DMS 273 treated with DMSO at 0.1 percent for 48 hours (cell line): ENCODE measurements at places on chromosomes 7 and 10.

- DNase-seq, result no peak
Observed at GRCh38 chr7:38451840-38452239, 178.4 kb upstream of the TARP start.

- no peak for DNase-seq
Observed at GRCh38 chr7:70553364-70553763, 578.6 kb upstream of the GALNT17 start.

GRCh38 chr10:47240173-47240572 is 59.8 kb upstream of the GDF10 start:
- no peak for DNase-seq

- no peak for DNase-seq
Observed at GRCh38 chr7:151699928-151700319, 177.0 kb downstream of the PRKAG2 start.

GRCh38 chr7:2452074-2452507 is 24.1 kb downstream of the GRIFIN start:
- DNase-seq, result no peak

GRCh38 chr10:118590334-118590733 is 5.1 kb downstream of the PRLHR start:
- DNase-seq, result peak; percentile 63

- no peak for DNase-seq
Observed at GRCh38 chr7:41685684-41686083, 17.2 kb downstream of the INHBA start.

DNA sequence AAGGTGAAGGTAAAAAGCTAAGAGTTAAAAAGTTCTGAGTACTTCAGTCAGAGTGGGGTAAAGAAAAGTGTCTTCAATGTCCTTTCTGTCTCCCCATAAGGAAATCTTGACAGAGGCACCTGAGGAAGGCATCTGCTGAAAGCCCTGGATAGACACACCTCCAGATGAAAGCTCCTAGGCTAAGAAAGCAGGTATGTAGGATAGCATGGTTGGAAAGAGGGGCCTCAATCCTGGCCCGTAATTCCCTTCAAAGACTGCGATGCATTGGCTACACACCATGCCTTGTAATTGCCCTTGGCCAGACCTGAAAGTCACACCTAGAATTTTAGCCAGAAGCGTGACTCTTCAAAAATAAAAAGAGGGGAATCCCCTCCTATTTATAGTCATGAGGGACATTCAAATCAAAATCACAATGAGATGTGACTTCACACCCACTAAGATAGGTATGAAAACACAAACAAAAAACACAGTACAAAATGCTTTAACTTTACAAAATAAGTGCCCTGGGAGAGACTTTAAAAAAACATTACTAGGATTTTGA is 809.7 kb downstream of the IPMK start:
- DNase-seq, result no peak

GRCh38 chr7:155296788-155297516 is 726 bp upstream of the INSIG1 start:
- no peak for DNase-seq

DNA sequence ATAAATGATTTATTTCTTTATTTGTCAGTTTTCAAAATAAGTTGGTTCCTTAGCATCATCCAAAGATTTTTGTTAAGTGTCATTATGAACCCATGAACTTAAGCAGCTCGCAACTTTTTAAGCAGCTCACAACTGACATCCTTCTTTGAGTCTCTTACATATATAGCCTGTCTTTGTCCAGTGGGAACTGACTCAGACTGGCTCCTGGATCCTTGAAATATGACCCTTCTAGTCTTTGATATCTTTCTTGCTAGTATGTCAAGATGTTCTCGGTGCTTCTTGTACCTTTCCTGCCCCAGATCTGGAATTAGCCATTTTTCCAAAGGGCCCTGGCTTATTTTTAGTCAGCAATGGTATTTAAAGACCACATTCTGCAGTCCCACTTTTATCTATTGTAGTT is 53.9 kb upstream of the ARID5B start:
- DNase-seq, result no peak

DNA sequence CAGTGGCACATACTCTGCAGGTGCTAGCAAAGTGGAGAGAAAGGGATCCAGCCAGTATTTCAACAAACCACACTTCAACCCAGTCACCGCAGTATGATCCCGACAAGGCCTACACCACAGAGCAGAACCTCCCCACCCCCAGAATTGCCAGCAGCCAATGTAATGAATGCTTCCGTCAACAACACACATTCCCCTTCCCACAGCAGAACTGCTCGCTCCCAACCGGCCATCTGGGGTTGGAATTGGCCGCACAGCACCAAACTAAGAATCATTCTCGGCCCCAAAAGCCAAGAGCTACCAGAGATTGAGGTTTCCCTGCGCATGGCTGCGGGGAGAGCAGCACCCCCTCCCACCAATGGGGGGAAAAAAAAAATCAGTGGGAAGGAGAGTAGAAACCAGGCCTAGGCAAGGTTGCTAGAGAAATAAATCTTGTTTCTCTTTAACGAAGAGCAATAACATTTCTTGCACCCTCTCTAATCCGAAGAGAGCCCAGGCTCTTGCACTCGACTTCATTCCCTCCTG is 1.1 kb downstream of the WASL start:
- DNase-seq, result peak; percentile 72

DNA sequence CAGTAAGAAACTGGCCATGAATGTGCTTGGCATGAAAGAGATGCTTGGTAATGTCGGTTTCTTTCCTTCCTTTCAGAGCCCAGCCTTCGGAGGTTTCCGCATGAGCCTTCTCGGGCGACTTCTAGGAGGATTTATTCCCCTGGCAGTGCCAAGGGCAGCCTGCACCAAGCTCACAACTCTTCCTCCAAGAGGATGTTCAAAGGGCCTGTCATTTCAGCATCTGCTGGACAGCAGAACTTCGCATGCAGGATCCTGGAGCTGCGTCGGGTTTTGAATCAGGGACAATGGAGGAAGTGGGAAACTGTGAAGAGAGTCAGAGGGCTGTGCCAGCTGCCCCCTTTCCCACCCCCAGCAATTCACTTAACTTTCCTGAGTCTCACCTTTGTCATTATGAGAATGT is 21.3 kb downstream of the GOLGA7B start:
- DNase-seq, result no peak

DNA sequence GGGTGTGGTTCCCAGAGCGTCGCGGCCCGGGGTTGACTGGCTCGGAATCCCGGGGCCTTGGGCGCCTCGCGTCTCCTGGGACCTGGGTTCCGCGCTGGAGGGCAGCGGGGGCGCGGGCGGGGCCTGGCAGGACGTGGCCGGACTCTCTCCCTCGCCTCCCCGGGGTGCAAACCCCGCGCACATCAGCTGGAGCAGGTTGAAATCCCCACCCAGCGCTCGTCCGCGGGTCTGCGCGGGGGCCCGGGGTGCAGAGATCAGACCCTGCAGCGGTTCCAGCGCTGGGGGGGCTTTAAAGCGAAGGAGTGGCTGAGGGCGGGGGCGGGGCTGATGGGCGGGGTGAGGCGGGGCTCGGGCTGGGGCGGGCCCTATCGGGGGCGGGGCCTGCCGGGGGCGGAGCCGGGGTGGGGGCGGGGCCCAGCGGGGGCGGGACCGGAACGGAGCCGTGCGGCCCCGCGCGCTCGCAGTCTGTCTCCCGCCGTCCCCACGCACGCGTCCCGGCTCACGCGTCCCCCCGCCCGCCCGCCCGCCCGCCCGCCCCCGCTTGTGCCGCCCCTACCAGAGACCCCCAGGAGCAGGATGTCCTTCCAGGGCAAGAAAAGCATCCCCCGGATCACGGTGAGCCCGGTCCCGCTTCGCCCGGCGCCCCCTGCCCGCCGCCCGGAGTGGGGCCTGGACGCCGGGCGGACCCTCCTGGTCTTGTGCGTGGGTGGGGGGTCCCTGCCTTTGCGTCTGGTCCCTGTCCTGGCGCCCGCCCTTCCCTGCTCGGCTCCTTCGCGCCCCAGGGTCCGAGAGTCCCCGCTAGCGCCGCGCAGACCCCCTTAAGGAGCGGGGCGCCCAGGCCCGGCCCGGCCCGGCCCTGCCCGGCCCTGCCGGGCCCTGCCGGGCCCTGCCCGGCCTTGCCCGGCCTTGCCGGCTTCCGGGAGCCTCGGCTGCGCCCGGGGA is at the start of gene DPYSL4:
Gene DPYSL4 (plus strand): TSS at position 461 of the 942 bp plus-strand sequence. CDS start 116 bp downstream, at position 577.
- DNase-seq, result no peak

GRCh38 chr7:40419806-40420205 is 285.0 kb downstream of the SUGCT start:
- no peak for DNase-seq

GRCh38 chr10:49541762-49542161 is 2.8 kb upstream of the ERCC6 start:
- DNase-seq, result no peak

- no peak for DNase-seq
Observed at GRCh38 chr7:125391921-125392320, 462.3 kb upstream of the POT1 start.

GRCh38 chr7:93350338-93350737 is 118.2 kb downstream of the VPS50 start:
- no peak for DNase-seq

GRCh38 chr7:33706771-33707200 is 198.6 kb upstream of the BMPER start:
- no peak for DNase-seq

DNA sequence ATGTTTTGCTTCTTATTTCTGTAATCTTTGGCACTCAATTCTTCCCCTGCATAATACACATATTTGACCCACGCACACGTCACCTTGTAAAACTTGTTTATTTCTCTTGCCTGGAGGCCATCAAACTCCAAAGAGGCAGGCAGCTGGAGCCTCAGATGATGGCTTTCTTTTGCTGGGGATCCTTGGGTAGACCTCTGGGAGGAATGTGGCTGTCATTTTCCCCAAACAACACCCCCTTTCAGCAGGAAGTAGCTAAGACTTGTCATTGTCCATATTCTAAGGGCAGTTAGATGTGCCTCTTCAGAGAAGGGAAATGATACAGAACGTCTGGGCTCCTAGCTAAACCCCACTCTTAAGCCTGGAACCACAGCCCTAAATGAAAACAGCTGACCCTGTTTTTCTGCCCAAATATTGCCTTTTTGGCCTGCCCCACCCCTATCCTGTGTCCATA is 111.3 kb downstream of the ITGB8 start:
- DNase-seq, result no peak

GRCh38 chr7:36605261-36606051 is 118.8 kb downstream of the AOAH start:
- no peak for DNase-seq

DNA sequence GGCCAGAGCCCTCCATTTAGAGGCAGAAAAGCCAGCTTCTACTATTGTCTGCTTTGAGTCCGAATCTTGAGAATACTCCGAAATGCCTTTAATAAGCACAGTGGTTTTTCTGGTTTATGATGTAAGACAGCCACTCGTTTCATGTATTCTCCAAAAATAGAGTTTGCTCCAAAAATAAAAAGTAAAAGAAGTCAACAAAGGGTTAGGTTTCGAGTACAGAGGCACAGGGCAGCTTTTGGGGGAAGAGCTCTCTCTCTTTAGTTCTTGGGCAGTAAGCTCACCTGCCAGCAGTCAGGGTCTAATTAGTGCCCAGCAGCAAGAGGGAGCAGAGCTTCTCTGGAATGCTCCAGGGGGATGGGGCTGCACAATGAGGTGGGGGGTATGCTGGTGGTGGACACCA is 20.2 kb downstream of the CREB3L2 start:
- DNase-seq, result no peak

DNA sequence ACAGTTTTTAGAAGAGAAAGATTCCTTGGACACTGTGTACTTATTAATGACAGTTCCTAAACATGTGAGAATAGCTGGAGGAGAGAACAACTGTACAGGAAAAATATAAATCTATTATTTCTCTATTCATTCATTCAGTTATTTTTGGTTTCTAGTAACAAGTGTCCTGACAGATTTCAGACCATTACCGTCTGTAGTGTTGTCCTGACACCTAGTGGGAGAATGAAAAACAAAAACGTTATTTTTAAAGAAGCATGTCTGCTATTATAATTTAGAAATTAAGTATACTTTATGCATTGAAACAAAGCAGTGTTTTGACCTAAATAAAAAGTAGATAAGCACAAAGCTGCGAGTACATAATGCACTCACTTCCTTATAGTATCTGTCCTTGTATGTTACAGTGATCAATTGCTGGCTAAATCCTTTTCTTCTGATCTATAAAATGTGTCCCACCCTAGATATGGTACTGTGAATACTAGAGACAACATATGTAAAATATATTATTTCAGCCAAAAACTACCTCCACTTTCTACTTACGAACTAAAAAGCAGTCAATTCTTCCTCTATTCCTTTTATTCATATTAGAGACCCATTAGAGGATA is 575.6 kb downstream of the ARL4A start:
- DNase-seq, result peak; percentile 35

DNA sequence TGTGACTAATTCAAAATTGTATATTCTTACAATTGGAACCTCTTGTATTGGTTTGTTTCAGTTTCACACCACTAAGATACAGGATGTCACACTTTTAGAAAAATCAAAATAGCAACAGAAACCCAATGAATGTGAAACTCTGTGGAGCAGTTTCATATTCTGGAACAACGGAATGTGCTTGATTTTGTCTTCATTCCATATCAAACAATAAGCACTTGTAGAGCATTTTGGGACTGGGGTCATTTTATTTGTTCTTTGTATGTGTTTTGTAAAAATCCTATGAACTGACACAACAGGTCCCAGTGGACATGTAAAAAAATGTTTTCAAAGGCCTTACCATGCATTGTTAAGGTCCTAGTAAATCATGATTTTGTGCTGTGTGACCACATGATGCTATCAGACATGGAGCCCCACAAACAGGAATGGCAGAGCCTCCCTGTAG is 123.1 kb downstream of the DKK1 start:
- DNase-seq, result no peak

DNA sequence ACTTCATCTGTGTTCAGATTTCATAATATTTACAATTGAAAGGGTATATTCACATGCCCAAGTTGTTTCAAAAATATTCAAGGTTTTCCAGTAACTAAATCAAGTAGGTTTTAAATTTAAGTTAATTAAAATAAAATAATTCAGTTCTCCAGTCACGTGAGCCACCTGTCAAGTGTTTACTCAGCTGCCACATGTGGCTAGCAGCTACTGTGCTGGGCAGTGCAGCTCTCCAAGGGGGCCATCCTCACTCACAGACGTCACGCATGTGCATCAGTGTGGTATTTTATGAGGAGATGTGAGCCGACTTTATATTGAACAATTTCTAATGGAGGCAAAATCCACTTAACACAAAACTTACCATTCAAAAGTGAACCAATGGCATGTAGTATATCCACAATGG is 69.7 kb upstream of the CAMK2B start:
- no peak for DNase-seq

DNA sequence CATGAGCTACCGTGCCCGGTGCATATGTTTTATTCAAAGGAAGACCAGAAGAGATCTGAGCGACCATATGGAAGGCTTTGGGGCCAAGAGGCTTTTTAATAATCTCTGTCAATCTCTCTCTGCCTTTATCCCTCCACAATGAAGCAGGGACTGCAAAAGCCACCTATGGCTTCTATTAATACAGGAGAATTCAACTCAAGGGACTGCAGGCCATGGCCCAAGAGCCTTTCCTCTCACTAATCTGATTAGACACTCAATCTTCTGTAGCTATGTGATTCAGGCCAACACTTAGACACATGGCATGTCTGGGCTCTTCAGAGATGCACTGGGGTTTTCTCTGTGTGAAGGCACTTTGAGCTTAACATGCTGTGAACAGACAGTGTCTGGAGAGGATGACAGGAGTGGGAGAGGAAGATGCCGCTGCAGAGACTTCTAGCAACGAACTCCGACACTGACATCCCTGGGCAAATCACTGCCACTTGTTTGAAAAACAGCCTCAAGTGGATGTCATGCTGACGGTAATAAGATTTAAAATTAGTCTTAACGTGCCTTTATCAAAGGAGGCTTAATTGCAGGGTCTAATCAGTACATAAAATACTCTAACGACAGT is 114.4 kb upstream of the AOAH start:
- no peak for DNase-seq

- no peak for DNase-seq
Observed at GRCh38 chr10:130495891-130496636, 359.9 kb downstream of the GLRX3 start.
